ENCODE measurements at places on chromosomes 5 and 9.

GRCh38 chr9:4836676-4837075, 43.9 kb downstream of the RCL1 start:
- DNase-seq: no peak

DNA sequence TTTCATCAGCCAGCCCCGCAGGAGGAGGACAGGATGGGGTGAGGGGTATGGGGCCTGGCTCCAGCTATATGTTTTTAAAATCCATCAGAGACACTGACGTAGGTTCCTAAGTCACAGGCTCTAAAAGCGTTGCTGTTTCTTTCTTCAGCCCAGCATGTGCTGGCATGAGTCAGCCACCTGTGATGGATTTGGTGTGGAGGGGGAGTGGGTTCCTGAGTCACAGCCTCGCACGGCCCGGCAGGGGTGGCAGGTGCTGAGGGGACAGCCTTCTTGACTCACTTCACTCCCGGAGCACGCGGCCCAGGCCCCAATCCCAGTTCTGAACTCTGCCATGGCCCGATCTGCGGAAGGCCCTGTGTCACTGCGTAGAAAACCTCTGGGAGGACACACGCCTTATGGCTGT, 38.8 kb upstream of the RPL26L1 start:
- DNase-seq: no peak

GRCh38 chr5:177595991-177596774, 3.7 kb upstream of the B4GALT7 start:
- no peak for DNase-seq

DNA sequence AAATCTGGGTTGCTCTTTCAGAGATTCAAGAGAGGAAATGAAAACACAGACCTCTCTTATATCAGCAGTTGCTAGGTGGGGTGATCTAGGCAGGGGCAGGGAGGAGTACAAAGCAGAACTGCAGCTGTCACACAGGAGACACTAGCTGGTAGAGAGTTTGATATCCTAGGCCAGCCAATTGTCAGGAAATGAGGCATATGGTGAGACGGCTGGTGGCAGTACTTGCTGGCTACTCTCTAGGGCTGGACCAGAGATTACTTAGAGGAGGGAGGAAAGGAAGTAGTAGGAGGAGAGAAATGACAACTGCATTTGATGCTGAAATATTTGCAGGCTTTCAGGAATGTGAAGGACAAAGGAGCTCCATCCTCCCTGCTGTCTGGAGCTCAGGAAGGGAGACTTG, 113.8 kb downstream of the TRIM32 start:
- no peak for DNase-seq

DNA sequence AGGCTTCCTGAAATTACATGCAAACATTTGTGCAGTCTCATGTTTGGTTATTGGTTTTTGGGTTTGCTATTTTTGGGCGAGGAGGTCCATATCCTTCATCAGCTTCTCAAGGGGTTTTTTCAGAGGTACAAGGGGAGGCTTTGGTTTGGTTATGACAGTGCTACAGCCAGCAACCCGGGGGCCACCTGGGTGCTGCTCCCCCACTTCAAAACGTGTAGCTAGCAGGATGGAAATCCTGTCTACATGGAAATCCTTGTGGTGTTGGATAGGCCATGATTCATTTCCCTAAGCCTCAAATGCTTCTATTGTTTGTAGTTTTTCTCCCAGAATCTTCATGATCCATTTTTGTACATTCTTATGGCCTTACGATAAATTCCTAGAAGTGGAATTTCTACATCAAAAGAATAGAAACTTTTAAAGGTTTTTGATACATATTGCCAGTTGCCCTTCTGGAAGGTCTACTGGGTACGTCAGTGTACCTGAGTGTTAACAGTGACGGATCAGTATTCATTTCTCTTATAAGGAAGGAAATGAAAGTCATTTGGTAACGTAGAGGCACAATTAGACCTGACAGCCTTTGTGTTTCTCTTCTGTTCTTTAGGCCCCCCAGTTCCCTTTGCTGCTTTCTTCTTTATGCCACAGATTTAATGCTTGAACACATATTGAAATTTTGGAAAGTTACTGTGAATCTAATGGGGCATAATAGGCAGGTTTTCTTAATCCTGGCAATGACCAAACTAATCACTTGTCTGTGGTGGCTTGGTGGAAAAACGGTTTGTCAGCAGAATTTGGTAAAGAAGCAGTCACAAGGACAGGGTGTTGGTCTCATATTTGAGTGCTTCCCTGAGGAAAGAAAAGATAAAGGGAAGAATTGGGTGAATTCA, 69.7 kb upstream of the ABL1 start:
- DNase-seq: no peak

DNA sequence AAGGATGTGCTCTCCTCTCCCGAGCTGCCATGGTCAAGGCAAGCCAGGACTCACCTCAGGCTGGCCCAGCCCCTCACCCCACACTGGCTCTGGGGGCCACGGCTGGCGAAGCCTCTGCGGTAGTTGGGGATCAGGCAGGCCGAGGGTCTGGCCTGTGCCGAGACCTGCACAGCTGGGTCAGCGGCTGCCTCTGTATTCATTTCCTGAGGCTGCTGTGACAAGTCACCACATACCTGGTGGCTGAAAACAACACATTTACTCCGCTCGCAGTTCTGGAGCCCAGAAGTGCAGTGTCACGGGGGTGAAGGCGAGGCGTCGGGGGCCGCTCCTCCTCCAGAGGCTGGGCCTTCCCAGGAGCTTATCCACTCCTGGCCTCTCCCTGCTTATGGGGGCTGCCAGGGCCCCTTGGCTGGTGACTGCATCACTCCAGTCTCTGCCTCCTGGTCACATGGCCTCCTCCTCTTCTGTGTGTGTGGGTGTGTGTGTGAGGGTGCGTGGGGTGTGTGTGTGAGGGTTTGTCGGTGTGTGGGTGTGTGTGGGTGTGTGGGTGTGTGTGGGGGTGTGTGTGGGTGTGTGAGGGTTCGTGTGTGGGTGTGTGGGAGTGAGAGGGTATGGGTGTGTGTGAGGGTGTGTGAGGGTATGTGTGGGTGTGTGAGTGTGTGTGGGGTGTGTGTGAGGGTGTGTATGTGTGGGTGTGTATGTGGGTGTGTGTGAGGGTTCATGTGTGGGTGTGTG, 3.2 kb upstream of the SCGB3A1 start:
- DNase-seq: no peak

GRCh38 chr5:68141494-68141893, 74.1 kb upstream of the PIK3R1 start:
- DNase-seq: no peak

GRCh38 chr9:124108216-124108615, 96.6 kb downstream of the LHX2 start:
- DNase-seq: no peak

GRCh38 chr5:170648541-170648940, 135.0 kb upstream of the GABRP start:
- no peak for DNase-seq

DNA sequence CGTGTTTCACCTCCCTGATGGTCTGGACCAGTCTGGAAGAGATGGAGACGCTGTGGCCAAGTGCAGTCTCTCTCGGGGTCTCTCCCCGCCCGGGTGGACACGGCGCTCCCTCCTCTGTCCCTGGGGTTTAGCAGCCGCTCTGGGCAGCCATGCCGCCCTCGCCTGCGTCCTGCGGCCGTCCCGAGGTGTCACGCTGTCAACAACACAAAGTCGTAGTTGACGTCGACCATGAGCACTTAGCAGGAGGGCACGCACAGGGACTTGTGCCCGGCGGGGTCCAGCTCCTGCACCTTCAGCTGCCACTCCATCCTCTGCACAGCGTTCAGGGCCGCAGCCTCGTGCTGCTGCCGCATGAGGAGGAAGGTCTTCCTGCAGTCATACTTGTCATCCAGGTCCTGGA, 368.9 kb downstream of the CDH9 start:
- DNase-seq: no peak

GRCh38 chr5:141647242-141647641, 4.0 kb downstream of the FCHSD1 start:
- no peak for DNase-seq

- DNase-seq: peak; percentile 31
Measured at GRCh38 chr5:39283231-39283818, 64.0 kb upstream of the FYB1 start.

- DNase-seq: no peak
Measured at GRCh38 chr5:624951-625230, 12.8 kb downstream of the CEP72 start.

DNA sequence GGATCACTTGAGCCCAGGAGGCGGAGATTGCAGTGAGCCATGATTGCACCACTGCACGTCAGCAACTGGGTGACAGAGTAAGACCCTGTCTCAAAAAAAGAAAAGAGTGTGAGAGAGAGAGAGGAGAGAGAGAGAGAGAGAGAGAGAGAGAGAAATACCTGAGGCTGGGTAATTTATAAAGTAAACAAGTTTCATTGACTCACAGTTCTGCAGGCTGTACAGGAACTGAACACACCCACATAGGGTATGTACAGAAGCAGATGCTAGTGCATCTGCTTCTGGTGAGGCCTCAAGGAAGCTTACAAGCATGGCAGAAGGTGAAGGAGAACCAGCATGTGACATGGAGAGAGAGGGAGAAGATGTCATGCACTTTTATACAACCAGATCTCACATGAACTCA, 46.4 kb upstream of the CHD1 start:
- no peak for DNase-seq

DNA sequence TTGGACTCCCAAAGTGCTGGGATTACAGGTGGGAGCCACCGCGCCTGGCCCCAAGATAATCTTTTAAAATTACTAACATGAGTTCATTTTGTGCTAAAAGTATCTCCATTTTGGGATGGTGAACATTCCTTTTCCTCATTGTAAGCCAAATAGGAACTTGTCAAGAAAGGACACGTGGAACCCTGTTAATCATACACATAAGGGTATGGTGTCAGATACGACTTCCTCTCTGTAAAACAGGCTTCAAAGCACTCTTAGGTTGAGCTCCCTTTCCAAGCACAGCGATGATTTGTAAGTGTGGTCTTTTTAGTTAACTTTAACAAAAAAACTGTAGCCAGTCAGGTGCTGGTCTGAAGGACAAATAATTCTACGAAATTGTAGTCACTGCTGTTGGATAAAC, 132.7 kb downstream of the UNC13B start:
- no peak for DNase-seq

GRCh38 chr9:98849563-98849962, 42.1 kb downstream of the GALNT12 start:
- DNase-seq: no peak

DNA sequence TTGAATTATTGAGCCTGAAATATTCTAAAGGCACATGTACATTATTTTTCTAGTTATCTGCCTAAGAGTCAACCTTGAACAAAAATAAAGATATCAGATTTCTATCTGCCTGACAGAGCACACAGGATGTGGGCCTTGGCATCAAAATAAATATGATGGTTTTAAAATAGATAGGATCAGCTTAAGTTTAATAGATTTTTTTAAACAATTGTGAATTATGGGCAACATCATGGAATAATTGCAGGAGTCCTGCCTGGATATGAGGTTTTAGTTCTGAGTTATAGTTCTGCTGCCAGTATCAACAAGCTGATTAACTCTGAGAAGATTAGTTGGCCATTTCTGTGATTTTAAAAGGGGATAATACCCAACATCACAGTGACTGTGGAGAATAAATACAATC, 107.0 kb upstream of the PCA3 start:
- DNase-seq: no peak

GRCh38 chr5:86039351-86039750, 578.4 kb upstream of the COX7C start:
- no peak for DNase-seq

GRCh38 chr9:129198319-129199043, 20.4 kb upstream of the IER5L start:
- DNase-seq: no peak

GRCh38 chr9:76691517-76692313, 72.5 kb upstream of the PCA3 start:
- no peak for DNase-seq

- no peak for DNase-seq
Measured at GRCh38 chr9:6671416-6671815, 25.9 kb upstream of the GLDC start.

DNA sequence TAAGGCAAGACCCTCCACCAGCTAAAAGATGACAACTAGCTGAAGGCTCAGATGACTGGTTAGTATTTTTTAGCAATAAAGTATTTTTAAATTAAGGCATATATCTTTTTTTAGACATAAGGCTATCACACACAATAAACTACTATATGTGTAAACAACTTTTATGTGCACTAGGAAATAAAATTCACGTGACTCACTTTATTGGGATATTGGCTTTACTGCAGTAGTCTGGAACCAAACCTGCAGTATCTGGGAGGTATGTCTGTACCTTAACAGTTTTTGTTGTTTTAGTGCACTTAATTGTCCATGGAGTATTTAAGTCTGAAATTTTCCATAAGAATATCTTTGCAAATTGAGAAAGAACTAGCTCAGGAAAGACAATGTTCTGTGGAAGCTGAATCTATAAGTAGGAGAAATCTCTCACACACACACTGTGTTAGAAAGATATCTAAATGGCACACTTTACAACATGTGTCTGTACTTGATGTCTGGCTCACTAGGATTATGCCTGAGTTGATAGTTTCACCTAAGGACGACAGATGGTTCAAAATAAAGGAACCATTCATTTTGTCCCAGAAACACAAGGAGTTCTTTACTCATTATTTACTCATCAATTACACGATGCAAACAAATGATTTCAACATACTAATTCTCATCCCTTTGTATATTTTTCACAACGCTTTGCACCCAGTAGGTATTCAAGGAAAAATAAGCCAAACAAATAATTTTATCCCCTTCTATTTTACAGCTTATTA, 4.6 kb downstream of the RAPGEF6 start:
- no peak for DNase-seq

DNA sequence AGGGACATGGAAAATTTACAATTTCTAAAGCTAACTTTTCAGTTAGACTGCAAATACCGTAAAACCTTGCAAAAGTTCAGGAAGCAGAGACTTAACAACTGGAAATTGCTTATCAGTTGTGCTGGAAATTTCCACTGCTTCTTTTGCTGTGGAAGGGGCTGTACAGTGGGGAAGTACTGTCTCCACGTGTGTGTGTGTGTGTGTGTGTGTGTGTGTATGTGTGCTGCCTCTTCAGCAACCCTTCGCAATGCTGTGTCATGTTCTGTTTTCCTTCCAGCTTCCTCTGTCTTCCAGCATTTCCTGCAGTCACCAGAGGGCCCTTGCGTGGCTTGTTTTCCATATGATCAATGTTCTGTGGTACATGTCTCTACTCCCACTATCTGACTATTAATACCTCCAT, 87.5 kb upstream of the RANBP3L start:
- DNase-seq: no peak
